ENCODE measurements at places on chromosomes 3 and 15.

GRCh38 chr3:14000556-14000955 is 120.7 kb upstream of the WNT7A start:
- no peak for DNase-seq

GRCh38 chr3:148381051-148381450 is 316.7 kb upstream of the AGTR1 start:
- DNase-seq: no peak

DNA sequence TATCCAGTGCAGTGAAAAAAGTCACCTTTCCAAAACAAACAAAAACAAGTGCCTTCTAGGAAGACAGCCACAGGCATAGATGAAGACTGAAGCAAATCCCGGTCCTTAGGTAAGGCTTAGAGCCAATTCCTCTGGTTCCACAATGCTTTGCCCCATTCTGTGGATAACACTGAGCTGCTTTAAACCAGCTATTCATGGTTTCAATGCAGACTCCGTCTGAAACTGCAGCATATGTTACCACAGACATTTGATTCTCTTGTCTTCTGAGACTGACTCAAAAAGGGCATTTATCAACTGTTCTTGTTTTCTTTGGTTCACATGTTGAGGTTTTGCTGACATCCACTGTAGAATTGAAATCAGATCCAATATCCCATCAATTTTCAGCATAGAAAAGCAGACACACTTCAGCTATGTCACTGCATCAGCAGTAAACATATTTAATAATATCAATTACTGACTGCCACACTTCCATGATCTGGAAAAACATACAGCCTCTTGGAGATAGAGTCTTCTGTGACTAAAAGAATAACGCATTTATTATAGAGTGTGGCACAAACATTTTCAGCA is 659.3 kb downstream of the ROBO2 start:
- DNase-seq: no peak

- DNase-seq: no peak
Observed at GRCh38 chr15:66226736-66227135, 26.8 kb downstream of the MEGF11 start.

GRCh38 chr3:131903988-131904415 is 130.8 kb downstream of the CPNE4 start:
- DNase-seq: no peak

DNA sequence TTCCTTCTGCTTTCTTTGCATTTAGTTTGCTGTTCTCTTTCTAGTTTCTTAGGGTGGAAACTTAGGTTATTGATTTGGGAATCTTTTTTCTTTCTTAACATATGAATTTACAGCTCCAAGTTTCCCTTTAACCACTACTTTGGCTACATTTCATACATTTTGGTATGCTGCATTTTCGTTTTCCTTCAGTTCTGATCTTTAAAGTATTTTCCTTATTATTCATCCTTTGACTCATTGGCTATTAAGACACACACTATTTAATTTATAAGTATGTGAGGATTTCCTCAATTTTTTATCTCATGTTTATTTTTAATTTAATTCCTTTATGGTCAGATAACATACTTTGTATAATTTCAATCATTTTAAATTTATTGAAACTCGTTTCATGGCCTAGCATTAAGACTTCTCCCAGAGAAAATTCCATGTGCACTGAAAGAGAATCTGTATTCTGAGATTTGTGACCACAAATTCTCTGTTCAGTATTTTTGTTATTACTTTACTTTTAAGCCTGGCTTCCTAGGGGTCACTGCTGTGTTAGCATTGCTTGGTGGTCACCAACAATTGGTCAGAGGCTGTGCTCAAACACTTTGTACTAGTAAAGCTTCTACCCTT is 87.7 kb downstream of the CFAP20DC start:
- no peak for DNase-seq

DNA sequence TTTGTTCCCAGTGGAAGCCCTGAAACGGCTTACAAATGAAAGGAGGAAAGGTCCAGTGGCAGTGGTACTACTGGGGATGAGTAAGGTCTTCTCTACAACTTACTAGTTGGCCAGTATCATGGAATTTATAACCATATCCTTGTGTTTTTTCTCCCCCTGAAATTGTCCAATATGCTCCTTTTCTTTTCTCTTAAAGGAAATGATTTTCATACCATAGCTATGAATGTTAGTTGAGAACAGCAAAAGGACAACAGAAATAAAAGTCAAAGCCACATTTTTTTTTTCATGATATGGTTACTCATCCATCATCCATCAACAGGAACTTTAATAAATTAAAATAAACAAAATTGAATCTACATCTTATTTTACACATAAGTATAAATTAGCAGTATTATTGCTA is 450.4 kb downstream of the MFSD1 start:
- no peak for DNase-seq

DNA sequence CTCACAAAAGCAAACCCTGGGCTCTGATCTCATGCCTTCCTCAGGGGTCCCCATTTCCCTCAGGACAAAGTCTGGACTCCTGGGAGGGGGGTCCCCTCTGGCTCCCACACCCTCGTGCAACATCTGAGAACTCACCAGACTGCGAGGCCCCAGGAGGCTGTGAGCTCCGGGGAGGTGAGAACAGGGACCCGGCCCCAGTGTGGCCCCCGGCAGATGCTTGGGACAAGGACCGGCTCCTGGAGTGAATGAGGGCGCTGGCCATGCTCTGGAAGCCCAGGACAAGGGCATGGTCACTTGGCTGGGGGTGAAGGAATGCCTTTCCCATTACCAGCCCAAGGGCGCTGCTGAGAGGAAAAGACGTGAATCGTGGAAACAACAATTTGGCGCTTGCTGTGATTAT is 48.0 kb downstream of the LINGO1 start:
- DNase-seq: no peak

GRCh38 chr15:45393851-45394250 is 15.5 kb upstream of the GATM start:
- no peak for DNase-seq
